ENCODE measurements at places on chromosomes 13 and 19.

GRCh38 chr13:20998649-20999415 is 62.6 kb downstream of the LATS2 start:
- DNase-seq, result no peak

DNA sequence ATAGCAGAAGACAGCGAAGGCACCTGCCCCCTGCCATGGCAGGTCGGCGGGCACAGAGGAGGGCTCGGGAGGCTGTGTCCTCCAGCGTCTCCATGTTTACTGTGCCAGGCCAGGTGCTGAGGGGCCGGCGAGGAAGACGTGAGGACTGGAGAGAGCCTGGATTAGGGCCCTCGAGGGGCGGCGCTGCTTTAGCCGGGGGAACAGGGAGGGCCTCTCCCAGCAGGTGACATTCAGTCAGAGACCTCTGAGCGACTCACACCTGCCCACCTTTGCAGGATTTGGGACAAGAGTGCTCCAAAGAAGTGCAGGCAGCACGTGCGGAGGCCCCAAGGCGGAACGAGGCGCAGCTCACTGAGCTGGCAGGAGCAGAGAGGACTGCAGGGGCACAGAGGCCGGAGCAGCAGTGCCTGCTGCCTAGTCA is 17.6 kb downstream of the KDM4B start:
- no peak for DNase-seq

- DNase-seq, result no peak
Measured at GRCh38 chr19:39413272-39413910, 922 bp downstream of the PLEKHG2 start.

GRCh38 chr13:54901316-54901715 is 1872.7 kb downstream of the OLFM4 start:
- no peak for DNase-seq

DNA sequence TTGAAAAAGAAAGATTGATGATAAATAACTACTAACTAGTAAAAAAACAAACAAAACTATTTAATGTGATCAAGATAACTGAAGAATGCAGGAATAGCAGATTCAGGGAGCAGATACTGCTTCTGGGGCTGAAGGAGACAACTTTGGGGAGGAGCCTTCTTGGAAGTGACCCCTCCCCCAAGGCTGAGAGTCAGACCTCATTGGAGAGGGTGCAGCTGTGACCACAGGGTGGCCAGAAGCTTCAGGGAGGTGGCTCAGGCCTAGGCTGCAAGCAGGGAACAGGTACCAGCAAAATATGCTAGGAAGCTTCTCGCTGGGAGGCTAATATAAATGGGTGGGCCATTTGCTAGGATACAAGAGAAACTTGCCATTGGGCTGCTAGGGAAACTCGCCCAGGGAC is 149.9 kb downstream of the MYO16 start:
- DNase-seq, result no peak

- no peak for DNase-seq
Measured at GRCh38 chr13:110593430-110594130, 21.8 kb upstream of the NAXD start.

- no peak for DNase-seq
Measured at GRCh38 chr13:65881561-65882155, 1348.5 kb downstream of the PCDH9 start.

DNA sequence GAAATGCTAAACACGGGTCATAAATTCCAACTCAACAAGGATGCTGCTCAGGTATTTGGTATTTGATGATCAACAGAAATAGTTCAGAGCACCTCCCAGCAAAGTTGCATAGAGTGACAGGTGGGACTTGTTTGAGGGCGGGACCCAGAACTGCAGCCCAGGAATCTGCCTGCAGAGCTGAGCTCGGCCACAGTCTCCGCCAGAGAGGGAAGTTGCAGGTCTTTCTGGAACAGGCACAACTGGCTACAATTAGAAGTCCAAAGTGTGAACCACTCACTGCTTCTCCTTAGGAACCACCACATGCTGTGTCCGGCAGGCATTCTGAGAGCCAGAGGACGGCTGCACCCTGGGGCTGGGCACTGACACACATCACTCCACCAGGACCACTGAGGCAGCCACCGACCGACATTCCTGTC is 1.1 kb downstream of the SLC15A1 start:
- DNase-seq, result no peak

DNA sequence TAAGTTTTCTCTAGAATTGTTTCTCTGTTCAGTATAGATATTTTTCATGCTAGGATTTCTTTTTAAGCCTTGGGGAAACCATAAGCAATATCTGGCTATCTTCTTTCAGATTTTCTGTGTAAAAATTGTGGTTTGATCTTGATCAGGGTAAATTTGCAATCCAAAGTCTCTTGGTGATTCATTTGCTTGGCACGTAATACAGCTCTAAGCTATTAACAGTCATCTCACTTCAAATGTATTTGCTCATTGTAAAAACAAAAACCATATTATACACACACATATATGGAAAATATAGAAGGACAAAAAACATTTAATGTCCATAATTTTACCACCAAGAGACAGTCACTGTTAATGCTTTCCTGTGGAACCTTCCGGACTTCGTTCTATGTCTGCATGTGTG is 191.0 kb downstream of the SHISA2 start:
- DNase-seq, result no peak

- DNase-seq, result peak; percentile 98
Measured at GRCh38 chr19:15629003-15629880, 11.5 kb upstream of the CYP4F3 start.

DNA sequence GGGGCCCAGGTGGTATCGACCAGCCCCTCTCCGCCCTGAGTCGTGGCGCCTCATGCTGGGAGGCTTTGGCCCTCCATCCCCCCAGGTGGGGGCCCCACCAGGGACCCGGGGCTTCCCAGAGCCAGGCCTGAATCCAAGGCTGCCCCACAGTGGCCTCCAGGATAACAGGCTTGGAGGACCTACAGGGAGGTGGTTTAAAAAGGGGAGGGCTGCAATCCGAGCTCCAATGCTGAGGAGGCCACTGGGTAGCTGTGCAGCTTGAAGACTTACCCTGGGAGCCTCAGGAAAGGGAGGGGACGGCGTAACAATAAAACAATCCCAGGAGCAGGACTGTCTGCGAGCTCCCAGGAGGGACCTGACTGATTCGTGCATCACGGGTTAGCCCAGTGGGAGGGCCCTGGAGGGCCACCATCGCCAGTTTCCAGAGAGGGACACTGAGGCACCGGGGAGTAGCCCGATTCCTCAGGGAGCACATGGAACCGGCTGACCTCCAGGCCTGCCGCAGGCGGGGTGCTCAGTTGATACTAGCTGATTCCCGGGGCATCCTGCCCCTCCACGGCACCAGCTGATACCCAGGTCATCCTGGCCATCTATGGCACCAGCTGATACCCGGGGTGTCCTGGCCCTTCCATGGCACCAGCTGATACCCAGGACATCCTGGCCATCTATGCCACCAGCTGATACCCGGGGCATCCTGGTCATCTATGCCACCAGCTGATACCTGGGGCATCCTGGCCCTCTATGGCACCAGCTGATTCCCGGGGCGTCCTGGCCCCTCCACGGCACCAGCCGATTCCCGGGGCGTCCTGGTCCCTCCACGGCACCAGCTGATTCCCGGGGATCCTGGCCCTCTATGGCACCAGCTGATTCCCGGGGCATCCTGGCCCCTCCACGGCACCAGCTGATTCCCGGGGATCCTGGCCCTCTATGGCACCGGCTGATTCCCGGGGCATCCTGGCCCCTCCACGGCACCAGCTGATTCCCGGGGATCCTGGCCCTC is 3.7 kb upstream of the C2CD4C start:
- no peak for DNase-seq

- DNase-seq, result no peak
Measured at GRCh38 chr13:64819081-64819480, 2411.1 kb downstream of the PCDH9 start.

DNA sequence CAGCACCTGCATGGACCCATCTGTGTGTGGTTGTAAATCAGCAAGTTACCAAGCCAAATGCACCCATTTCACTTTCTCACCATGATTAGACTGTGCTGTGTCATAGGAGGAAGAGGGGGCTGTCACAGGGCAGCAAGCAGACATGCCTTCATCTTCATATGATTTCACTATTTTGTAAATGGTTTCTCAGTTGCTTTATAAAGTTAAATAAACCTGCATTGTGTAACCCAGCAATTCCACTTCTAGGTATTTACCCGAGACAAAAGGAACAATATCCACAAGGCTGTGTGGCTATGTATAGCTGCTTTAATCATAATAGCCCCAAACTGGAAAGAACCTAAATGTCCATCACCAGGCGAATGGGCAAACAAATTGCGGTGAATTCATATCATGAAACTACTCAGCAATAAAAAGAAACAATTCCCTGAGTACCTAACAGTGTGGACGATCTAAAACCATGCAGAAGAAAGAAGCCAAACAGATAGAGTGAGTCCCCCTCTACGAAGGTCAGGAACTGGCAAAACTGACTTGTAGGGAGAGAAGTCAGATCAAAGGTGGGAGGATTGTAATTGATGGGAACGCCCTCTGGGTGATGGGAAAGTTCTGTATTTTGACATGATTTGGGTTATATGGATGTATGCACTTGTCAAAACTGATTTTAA is 185.4 kb downstream of the COL4A1 start:
- DNase-seq, result no peak

GRCh38 chr19:32181216-32181920 is 164.0 kb upstream of the ZNF507 start:
- no peak for DNase-seq

DNA sequence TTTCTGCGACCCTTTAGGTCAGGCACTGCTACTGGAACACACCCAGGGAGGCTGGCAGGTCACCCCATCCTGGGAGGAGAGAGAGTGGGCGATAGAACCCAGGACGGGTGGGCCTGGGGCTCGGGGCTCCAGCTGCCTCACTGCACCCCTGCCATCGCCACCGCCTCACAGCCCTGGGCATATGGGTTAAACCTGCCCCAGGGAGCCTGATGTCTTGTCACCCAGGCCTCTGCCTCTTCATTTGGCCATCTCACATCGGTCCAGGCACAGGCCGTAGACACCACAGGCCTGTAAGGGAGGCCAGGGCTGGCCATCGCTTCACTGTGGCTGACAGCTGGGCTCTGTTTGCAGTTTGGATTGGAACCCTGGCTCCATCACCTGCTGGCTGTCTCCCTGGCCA is 10.2 kb downstream of the PRPF31 start:
- no peak for DNase-seq

DNA sequence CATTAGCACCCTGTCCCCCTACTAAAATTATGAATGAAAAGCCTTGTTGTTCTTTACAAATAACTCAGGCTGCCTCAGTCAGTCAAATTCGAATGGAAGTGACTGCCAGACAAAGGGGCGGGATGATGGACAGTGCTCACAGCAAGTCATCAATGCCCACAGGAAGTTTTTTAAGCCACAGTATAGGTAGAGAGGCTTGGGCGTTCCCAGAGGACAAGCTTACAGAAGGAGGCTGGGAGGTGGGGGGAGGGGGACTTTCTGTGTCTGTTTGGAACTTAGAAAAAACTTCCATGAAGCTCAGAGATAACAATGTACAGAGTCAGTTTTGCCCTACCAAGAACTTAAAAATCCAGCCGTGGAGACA is 18.5 kb upstream of the SPRY2 start:
- DNase-seq, result no peak
